Osteocyte (in vitro differentiated cells): ENCODE measurements at places on chromosomes 11 and 22.

DNA sequence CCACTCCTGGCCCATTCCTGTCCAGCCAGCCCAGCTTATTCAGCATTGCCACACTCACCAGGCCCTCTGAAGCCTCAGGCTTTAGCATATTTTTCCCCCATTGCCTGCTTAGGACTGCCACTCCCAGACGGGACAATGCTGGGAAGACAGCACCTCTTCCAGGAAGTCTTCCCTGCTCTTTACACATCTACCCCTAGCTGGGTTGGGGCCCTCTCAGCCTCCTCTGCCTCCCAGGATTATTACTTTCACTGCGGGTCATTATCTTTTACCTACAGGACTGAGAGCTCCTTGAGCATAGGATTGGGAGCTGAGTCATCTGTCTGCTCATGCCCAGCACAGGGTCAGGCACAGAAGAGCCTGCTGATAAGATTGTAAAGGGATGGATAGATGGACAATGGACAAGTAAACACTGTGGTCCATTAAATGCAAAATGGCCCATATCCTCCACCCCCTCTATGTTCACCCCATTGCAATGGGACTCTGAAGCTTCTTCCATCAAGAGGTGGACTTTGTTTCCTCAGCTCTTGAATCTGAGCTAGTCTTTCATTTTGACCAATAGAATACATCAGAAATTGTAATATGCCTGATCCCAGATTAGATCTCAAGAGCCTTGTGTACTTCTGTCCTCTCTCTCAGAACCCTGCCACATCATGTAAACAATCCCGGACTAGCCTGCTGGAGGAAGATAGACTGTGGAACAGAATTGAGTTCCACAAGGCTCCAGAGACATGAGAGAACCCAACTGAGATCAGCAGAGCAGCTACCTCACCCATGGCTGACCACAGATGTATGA is 32.0 kb upstream of the LRRC32 start:
- no peak for DNase-seq

- DNase-seq, result no peak
Measured at GRCh38 chr11:102276783-102277182, 40.5 kb upstream of the BIRC3 start.

GRCh38 chr11:59689015-59689414 is 20.2 kb upstream of the PATL1 start:
- no peak for DNase-seq

DNA sequence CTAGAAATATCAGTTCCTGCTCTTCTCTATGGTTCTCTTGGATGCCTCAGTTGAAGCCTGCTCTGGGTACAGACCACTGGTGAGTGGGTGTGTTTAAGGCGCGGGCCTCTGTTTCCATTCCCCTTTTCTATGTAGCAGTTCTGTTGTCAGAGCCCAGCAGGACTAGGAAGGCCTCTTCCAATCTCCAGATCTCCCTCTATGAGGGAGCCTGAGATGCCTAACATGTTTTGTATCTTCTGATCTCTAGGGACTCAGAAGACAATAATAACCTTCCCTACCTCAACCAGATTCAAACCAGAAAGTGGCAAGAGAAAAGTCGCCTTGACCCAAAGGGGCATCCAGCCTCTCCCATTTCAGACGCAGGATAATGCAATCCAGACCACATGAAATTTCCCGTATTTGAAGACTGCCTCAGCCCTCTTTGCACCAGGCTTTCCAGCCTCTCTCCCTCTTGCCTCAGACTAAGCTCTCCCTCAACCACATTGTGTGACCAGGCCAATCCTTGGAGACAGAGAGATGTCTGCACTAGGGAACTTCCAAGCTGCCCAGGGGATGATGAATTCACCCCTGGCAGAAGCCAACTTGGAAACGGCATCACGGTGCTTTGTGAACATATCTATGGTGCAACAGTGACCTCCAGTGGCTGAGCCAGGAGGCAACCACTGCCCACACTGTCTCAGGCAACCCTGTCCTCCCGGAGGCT is 150.1 kb upstream of the UBASH3B start:
- DNase-seq, result peak; percentile 92

- DNase-seq, result peak; percentile 84
Measured at GRCh38 chr11:75667831-75668450, 897 bp downstream of the MAP6 start.
